ENCODE measurements at places on chromosomes 1 and 21.
A peak's percentile ranks its signal among the peaks of the same experiment; 100 is the strongest.

DNA sequence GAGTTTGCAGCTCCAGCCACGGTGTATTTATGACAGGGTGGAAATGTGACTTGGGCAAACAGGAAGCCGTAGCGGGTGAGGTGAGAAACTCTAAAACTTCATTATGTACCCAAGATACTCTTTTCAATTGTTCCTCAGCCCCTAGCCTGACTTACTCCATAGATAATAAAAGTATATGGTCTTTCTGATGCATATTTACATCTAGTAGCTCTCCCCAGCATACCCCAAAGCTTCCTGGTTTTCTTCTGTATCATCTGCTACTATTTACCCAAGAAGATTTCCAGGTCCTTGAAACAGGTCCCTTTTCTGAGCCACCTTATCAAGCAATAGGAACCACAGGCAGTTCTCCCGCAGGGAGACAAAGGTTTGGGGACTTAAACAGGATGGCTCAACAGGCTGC is 201.5 kb upstream of the ESRRG start:
- no peak for DNase-seq

GRCh38 chr1:181998858-181999257 is 62.7 kb downstream of the ZNF648 start:
- DNase-seq = no peak

DNA sequence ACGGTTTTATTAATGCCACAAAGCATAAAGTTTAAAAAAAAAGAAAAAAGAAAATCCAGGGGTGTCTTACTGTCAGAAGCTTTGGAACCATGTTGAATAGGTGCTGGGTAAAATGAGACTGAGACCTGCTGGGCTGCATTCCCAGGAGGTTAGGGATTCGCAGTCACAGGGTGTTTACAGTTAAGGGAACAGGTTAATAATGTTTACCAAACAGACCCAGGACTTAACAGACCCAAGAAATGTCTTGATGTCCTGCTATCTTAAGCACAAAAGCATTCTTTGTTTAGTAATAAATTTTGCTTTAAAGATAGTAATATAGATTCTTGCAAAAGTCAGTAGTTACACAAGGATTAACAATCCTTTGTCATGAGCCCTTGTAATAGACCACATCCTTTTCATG is 54.7 kb downstream of the OLFML3 start:
- DNase-seq = no peak

DNA sequence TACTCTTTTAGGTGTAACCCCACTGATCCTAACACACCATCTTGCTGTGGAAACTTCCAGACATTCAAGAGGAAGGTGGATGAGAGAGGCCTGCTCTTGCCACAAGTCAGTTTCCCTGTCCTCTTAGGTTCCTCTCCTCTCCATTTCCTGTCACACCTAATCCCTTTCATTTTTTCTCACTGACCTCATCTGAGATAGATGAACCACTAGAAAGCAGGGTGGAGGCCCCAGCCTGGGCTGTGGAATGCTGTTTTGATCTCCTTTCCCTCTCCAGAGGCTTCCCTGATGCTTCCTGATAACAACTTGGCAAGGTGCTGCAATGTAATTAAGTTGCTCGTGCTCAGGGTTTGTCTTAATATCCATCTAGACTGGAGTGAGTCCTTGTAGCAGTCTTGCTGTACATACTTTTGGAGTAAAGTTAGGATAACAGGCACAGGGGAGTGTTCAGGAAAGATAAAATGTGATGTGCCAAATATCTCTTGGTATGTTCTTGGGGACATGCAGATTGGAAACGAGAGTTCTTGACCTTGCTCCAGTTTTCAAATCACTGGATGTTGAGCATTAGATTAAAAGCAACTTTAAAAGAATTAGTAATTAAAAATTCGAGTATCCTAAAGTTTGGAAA is 11.2 kb downstream of the LRRC42 start:
- no peak for DNase-seq

DNA sequence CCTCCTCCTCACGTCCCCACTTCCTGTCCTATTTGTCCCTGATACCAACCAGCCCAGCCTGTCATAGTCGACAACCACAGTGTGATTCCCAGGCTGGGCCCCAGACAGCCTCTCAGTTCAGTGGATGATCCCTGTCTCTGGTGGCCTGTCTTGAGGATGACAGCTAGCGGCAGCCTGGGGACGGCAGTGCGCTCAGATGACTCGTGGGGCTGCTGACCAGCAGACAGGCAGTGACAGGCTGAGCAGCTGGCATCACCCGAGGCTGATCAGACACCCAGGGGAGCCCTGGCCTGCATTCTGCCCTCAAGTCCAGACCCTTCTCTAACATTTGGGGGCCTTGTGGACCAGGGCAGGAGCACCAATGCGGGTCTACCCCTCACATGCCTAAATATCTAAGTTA is 21.0 kb downstream of the NKAIN1 start:
- DNase-seq = no peak

GRCh38 chr1:8841395-8841794 is 24.0 kb upstream of the RERE start:
- no peak for DNase-seq

DNA sequence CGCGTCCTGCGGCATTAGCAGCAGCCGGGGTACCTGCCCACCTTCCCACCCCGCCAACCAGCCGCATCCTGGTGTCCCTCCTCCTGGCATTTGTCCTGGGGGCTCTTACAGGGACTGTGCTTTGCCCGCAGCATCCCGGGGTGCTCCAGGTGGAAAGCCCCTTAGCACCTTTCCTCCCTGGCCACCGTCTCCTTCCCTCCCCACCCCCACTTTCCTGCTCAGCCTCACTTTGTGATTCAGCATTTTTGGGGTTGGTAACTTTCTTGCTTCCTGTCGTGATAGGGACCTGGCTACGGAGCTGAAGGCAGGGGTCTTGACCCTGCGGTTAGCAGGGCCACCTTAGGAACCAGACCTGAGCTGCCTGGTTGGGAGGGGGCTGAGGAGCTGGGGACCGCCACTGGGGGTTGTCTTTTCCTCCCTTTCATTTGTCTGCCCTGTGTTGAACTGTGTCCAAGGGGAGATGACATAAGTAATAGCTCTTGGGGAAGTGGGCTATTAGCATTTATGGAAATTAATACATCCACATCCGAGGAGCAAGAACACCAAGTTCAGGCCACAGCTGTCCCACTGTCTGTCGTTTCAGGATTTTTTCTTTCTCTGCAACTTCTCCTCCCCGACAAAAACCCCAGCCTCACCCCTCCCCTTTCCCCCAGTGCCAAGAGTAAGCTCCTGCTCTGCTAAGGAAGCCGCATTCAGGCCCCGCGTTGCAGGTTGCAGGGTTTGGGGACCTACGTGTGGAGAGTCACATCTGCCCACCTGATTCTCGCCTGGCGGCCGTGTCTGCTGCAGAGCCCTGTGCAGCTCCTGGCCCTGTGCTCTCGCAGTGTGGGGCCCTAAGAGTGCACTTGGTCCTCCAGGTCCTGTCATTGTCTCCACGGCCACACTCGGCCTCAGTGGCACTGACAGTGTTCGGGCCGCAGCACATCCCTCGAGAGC is 1.6 kb upstream of the NPHP4 start:
- DNase-seq = peak; percentile 84

DNA sequence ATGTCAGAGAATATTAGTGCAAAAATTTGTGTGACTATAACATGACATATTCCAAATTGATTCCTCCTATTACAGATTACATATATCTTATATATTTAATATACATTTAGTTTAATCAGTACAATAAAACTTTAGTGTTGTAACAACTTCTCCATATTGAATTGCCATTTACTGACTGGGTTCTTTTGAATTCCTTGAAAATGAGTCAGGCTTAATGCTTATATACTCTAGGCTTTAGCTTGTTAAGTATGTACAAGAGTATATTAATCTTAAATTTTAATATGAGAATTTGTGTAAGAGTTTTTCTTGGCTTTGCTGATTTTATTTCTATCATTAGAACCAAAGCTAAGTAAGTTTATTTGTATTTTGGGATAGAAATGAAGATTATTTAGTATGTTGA is 40.3 kb downstream of the XPR1 start:
- DNase-seq = no peak

DNA sequence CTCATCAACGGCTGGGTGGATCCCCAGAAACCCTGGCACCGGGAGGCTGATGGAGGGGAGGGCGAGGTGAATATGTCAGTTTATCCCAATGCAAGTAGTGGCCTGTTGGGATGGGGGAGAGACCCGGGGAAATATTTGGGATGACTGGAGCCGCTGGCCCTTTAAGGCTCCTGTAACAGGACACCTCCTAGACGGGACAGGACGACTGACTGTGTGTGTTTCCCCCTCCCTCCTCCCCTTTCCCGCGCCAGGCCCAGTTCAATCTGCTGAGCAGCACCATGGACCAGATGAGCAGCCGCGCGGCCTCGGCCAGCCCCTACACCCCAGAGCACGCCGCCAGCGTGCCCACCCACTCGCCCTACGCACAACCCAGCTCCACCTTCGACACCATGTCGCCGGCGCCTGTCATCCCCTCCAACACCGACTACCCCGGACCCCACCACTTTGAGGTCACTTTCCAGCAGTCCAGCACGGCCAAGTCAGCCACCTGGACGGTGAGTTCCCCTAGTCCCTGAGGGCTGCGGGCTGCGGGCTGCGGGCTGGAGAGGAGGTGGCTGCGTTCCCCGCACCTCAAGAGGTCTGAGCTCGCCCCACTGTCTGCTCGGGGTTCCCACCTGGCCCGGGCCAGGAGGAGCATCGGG is 44.8 kb upstream of the CCDC27 start:
- no peak for DNase-seq

All from CMK (cell line).